ENCODE measurements at places on chromosomes 11 and 22.

- DNase-seq: no peak
These were observed 129.7 kb upstream of the CSNK2A3 start for GRCh38 chr11:11482730-11483129.

- DNase-seq: no peak
These were observed 13.8 kb upstream of the FAM181B start for GRCh38 chr11:82747471-82747870.

DNA sequence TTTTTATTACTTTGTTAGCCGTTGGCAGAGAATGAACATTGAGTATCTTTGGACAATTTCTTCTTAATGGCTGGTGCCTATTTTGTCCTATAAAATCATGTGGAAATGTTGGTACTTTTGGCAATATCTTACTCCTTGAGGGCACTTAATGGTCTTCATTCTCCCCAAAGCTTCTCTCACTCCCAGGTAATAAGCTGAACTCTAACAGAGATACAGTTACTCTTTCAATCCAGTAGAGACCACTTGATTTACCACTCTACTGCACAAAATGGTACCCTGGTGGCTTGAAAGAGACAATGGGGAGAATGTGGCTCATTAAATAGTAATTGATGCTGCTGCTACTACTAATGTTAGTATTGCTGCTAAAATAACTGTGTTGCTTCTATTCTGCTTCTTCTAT lies 53.0 kb downstream of the MAML2 start:
- no peak for DNase-seq

DNA sequence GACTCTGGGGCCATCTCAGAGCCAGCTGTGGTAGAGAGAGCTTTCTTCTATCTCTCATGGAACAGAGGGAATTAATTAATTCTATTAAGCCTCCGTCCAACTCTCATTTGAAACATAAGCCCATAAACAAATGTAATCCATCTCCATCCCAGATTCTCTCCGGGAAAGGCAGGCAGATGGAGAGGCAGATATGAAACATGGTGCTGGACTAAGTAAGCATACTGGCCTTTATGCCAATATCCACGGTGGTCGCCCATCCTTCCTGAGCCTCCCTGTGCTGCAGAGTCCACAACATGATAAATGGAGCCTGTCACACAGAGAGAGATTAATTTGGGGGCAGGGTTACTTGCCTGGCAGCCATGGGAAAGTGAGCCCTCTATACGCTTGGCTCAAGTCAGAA lies 44.8 kb downstream of the PRR5L start:
- DNase-seq: no peak

DNA sequence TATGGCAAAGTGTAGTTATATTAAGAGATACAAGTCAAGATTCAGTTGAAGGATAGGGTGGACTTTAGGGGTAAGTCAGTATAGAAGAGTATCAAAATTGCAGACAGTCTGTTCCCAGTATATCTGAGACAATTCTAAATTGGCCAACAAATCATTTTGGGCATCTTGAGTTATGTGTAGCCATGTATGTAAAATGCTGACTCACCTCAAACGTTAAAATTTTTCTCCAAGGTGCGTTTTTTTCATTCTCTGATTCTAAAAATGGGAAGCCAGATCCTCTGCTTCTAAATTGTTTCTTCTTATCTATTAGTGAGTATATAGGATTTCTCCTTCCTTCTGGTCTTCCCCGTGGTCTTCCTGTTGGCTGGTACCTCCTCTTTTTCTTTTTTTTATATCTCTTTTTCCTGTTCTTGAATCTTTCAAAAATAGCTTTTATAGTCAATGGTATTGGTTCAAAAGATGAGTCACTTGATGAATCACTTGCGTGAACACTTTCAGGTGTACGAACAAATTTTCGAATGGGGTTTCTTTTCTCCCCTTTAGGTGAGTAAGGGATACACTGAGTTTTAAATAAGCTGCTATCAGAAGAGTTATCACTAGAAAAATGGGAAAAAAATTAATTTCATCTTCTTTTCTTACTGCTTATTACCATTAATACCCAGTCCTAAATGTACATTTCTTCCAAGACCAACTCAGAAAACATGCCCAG lies 3.2 kb downstream of the TAF1D start:
- DNase-seq: no peak

DNA sequence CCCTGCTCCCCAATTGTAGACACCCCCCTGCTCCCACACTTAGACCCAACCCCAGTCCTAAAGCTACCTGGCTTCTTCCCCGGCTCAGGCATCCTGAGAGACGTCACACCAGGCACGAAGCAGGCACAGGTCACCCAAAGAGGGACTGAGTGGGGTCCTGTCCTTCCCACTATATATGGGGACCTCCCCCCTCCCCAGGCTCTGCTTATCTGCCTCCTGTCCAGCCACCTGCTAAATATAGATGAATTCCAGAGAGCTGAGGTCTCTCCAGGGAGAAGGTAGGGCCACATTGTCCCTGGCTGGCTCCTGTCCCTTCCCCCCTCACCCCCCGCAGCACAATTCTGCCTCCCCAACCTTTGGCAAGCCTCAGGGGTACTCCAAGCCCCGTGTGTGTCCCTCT lies at the start of gene MYBPC3:
TSS of gene MYBPC3 (minus strand) at position 147 of the 400 bp plus-strand sequence. CDS start at position 92, 55 bp downstream.
- DNase-seq: no peak

GRCh38 chr11:66728038-66728692 lies 851 bp downstream of the SPTBN2 start:
- DNase-seq: no peak

DNA sequence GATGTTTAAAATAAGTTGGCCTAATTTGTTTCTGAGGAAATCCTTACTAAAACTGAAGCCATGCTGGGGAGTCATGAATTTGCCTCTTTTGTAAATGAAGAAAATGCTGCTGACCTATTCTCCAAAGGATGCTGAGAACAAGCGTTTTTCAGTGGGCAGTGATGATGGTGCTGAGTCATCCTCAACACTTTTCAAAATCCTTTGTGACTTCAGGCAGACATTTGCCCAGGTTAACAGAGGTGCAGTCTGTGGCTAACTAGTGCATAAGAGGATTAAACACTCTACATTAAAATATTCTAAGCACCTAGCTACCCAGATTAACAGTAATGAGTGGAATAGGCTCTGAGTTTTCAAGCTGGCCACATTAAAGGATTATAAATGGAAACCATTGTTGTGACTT lies 509.0 kb downstream of the DLG2 start:
- DNase-seq: no peak

- DNase-seq: no peak
These were observed 1054.4 kb downstream of the TBC1D22A start for GRCh38 chr22:47816863-47817210.

DNA sequence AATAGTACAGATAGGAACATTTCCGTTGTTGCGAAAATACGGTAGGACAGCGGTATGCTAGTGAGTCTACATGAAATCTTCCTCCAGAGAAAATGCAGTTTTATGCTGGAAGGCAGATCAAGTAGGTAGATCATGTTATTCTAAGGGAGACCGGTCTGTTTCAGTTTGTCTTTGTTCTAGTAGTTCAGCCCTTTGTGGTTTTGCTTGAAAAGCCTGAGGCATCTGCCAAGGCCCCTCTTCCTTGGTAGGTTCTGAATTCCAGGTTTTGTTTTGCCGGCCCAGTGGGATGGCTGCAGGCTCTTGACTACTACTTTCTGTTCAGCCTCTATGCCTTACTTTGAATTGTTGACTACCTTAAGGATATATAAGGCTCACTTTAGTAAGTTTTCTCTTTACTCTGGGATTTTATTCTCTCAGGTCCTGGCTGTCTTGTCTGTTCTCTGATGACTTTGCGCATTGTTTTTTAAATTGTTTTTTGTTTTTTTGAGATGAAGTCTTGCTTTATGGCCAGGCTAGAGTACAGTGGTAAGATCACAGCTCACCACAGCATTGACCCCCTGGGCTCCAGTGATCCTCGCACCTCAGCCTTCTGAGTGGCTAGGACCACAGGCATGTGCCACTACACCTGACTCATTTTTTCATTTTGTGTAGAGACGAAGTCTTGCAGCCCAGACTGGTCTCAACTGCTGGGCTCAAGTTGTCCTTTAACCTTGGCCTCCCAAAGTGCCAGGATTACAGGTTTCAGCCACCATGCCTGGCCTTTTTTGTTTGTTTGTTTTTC lies 53.7 kb downstream of the HIPK3 start:
- no peak for DNase-seq

GRCh38 chr11:72778535-72779494 lies 15.0 kb downstream of the STARD10 start:
- DNase-seq: no peak

- no peak for DNase-seq
These were observed 8.4 kb upstream of the TNFRSF13C start for GRCh38 chr22:41935015-41935351.

GRCh38 chr11:64409707-64410403 lies 50.9 kb downstream of the RPS6KA4 start:
- DNase-seq: no peak

- DNase-seq: no peak
These were observed 21.5 kb upstream of the GSTP1 start for GRCh38 chr11:67561971-67562619.

- no peak for DNase-seq
These were observed 409.2 kb upstream of the LRRC4C start for GRCh38 chr11:41868606-41869005.

- DNase-seq: no peak
These were observed 33.1 kb downstream of the C11orf58 start for GRCh38 chr11:16771350-16772140.

DNA sequence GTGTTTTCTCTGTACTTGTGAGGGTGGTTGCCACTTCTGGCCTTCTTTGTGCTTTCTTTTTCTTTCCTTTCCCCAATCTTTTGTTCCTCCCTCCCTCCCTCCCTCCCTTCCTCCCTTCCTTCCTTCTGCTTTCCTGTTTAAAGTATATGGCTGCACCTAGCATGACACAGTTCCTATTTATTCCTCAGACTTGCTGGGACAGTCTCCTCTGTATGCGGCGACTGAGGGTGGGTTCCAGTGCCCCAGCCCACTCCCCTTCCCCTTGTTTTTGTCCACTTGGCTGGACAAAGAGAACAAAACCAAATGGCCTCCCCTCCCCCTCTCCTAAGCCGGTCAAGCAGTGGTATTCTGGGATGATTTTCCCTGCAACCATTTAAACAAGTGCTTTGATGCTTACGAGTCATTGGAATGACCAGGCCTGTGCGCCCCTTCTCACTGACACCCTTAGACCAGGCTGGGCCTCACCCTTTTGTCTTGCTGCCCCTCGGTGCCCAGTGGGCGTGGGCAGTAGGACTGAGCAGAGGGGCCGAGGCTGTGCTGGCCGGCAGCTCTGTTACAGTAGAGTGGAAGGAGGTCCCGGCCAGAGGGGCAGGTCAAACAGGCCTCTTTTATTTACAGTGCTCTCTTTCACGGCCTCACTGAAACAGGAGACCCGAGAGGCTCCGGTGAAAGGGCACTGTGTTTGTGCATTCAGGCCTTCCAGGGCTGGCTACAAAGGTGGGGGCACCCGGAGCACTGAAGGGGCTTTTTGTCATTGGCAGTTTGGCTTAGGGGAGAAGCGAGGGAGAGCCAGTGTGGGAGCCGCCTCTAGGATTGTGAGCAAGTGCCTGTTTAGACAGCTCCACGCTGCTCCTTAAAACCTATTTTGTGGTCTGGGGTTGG lies 32.2 kb downstream of the ZBTB16 start:
- DNase-seq: no peak

DNA sequence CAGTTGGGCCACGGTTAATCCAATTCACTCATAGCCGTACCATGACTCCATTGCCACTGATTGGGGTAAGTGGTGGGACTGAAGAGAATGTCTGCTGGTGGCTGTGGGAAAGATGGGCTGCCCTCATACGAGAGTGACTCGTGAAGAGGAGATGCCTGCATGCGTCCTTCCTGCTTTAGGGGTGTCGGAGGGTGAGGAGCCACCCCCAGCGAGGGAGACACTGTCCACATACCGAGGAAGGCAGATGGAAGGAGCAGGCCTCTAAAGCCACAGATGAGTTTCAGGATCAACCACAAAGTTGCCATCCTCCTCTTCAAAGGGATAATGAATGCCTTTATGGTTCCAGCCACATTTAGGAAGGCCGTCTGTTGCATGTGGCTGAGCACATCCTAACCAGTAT lies 83.2 kb downstream of the GRIK4 start:
- no peak for DNase-seq

- DNase-seq: no peak
These were observed 104.1 kb downstream of the BRD1 start for GRCh38 chr22:49723478-49724029.

- no peak for DNase-seq
These were observed 124.4 kb upstream of the SLC5A12 start for GRCh38 chr11:26846227-26846626.

DNA sequence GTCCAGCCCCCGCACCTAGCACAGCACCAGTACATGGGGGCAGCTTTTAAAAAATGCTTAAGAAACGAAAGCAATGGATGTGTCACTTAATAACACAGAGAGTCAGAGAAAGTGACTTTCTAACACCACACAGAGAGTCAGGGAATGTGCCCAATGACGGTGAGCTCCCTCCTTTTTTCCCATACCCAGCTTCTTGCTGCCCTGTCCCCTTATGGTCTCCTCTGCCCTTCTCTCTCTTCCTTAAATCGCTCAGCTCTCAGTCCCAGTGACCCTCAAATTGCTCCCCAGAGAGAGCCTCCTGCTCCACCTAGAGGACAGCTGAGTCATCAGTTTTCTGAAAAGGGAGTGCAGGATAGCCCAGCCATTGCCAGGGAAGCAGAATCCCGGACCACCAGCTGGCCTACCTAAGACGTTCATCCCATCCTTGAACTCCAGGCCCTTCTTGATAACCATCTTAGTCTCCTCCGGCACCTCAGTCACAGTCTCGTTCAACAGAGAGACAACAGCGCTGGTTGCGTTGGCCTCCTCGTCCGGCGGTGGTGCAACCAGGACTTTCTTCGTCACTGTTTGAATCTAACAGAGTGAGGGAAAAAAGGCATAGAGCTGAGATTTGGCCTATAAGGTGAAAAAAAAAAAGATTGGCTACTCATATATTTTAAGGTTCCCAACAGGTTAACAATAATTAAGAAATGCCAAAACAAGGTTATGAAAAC lies 113.5 kb downstream of the SLC1A2 start:
- DNase-seq: no peak

DNA sequence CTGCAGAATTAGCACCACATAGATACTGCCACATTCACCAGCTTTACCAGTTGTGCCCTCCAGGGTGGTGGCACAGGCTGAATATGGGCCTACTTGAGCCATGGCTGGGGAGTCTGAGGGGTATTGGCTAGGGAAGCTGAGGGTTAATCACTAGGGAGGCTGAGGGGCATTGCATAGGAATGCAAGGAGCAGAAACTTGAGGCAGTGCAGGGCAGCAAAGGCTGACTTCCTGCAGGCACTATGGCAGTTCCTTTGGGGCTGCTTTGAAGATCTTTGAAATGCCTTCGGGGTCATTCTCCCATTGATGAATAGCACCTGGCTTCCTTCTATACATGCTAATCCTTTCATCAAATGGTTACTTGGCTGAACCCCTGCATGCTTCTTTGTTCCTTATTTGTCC lies 171.5 kb downstream of the RCN1 start:
- DNase-seq: no peak
